ENCODE measurements at places on chromosomes 6 and 20. TPM values are rescaled to one million over a fixed set of nuclear protein-coding genes. Genes with fewer than 3 reads are reported as not detected.

Gene CLPSL2
- total RNA-seq, result not detected

GRCh38 chr6:96836631-96837080 lies 621 bp downstream of the GPR63 start:
- DNase-seq, result no peak

GRCh38 chr20:41649489-41649888 lies 31.3 kb upstream of the CHD6 start:
- no peak for DNase-seq

DNA sequence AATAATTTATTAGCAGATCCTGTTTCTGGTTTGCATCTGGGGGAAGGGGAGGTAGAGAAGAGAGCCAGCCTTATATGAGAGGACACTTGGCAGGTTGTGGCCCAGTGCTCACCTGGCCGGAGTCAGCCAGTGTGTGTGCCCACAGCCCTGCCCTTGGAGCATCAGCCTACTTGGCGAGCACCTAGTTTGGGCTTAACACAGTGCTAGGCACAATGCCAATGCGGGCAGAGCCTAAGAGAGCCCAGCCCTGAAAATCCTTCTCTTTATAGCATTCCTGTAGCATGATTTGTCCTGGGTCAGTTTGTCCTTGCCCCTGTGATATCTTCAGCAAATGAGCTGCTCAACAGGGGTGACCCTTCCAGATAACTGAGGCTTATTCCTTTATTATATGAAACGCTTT lies 73.0 kb downstream of the SLX4IP start:
- DNase-seq, result no peak

Gene HTR1E
- not detected for total RNA-seq

- no peak for DNase-seq
Observed at GRCh38 chr20:43458422-43458924, 777 bp downstream of the SRSF6 start.

DNA sequence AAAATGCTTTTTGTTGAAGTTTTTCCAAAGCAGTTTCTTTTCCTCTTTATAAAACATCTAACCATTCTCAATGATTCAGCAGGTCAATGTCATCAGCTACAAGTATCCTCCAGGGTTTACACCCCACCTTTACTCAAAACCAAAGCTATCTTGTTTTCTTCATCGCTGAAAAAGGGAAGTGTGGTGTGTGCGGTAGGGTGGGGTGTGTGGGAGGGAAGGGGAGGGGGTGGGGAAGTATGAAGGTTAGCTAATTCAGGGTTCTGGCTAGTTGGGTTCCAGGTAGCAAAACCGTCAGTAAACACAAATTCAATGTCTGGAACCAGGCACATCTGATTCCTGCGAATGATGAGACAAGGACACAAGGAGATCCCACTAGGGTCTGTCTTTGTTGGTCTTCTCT lies 189.6 kb downstream of the GJA10 start:
- no peak for DNase-seq

Gene ADGRG6
- 22.5 TPM for total RNA-seq

- DNase-seq, result no peak
Observed at GRCh38 chr20:15992564-15992963, 580.7 kb downstream of the KIF16B start.

DNA sequence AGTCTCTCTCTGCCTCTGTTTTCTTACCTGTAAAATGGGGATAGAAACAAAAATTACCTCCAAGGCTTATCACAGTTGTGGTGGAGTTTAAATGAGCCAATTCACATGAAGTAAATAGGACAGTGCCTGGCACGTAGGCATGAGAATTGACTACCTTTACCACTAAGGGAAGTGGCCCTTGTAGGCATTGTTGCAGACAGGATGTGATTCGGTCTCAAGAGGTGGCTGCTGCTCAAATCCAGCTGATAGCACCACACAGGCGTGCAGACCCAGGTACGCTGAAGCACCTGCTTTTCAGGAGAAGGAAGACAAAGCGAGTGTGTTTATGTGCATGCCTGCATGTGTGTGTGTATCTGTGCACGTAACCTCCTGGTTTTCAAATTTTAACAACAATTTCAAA lies 108.6 kb downstream of the EYA2 start:
- no peak for DNase-seq

Gene ASIP
- total RNA-seq, result not detected

DNA sequence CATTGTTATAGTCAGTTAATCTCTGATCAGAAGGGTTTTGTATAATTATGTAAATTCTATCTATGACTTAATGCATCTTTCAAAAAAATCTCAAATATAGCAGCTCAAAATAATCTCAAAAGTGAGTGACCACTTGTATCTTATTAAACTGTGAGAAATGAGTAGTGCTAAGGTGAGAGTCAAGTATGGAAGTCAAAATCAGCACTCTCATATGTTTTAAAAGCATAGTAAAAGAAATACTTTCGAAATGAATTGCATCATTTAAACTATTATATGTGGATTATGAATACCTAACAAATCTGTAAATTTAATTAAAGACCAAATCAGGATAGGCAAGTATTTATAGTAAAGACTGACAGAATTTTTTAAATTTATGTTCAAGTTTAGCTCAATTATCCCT lies 645.6 kb downstream of the PHF3 start:
- DNase-seq, result no peak

Gene OLIG3
- total RNA-seq, result not detected

- no peak for DNase-seq
Observed at GRCh38 chr6:83062225-83062624, 3.4 kb downstream of the UBE3D start.

Gene AKAP12
- total RNA-seq, result 17.8 TPM

GRCh38 chr6:12178521-12178920 lies 111.6 kb upstream of the EDN1 start:
- DNase-seq, result no peak

Gene FRK
- 10.7 TPM for total RNA-seq

Gene GDAP1L1
- total RNA-seq, result not detected

- no peak for DNase-seq
Observed at GRCh38 chr6:105493736-105494135, 90.9 kb upstream of the PREP start.

Gene KIFC1
- total RNA-seq, result 12.8 TPM

- no peak for DNase-seq
Observed at GRCh38 chr6:89269981-89270380, 45.1 kb downstream of the GABRR2 start.

Gene MYT1
- total RNA-seq, result not detected

GRCh38 chr6:57313009-57313408 lies 4.4 kb upstream of the PRIM2 start:
- no peak for DNase-seq

Gene DTNBP1
- 14.7 TPM for total RNA-seq

Gene CST5
- total RNA-seq, result not detected

- DNase-seq, result no peak
Observed at GRCh38 chr6:138907167-138907566, 80.9 kb downstream of the REPS1 start.

GRCh38 chr20:21941941-21942805 lies 236.7 kb downstream of the PAX1 start:
- no peak for DNase-seq

DNA sequence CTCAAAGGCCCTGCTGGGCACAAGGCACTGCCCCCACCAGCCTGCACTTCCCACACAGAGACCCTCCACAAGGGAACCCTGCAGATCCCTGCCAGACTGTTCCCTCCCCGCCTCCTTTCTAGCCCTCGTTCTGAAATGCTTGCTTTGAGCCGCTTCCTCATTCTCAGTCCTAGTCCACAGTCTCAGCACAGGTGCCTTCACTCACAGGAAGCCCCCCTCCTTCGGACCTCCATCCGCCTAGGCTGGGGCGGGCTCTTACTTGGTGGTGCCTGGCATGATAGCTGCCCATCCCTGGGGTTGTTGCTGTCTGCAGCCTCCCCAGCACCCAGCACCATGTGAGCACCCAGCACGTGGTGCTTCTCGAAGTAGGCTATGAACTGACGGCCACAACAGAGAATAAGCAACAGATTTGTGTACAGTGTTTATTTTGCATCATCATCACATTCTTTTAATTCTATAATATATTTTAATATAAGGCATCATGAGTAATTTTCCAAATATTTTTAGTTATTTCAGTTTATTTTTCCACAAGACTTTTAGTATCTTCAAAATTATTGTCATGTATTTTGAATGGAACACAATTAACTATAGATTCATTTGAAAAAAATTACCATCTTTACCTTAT lies 12.3 kb downstream of the CST5 start:
- no peak for DNase-seq

DNA sequence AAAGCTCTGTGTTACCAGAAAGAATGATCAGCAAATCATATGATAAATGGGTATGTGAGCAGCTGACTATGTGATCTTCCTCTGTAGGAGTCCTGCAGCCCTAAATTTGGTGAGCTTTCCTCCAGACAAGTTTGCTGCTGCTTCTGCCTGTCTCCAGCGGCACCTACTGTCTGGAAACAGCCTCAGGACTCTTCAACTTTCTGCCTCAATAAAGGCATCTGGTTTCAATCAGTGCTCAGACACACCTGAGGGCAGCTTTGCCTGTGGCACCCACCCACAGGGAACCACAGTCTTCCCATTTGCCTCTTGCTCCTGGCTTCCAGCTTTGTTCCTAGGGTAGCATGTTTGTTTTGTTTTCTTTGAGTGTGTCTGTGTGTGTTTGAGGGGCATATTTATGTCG lies 727.9 kb upstream of the MAN1A1 start:
- no peak for DNase-seq

Gene HNF4A
- total RNA-seq, result not detected

DNA sequence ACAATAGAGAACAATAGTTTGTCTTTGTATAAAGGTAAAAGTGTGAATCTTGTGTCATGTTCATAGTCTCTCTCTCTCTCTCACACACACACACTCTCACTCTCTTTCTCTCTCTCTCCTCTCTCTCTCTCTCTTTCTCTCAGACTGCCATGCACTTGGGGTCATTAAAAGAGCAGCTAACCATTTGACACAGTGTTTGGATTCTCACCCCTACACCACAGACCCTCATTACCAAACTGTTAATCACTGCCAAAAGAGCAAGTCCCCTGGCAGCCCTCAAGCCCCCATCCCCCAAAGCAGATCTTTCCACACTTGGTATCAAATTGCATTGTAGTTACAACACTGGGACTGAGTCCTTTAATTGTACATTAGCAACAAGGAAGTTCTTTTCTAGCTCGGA lies 305.8 kb upstream of the RSPO3 start:
- no peak for DNase-seq

DNA sequence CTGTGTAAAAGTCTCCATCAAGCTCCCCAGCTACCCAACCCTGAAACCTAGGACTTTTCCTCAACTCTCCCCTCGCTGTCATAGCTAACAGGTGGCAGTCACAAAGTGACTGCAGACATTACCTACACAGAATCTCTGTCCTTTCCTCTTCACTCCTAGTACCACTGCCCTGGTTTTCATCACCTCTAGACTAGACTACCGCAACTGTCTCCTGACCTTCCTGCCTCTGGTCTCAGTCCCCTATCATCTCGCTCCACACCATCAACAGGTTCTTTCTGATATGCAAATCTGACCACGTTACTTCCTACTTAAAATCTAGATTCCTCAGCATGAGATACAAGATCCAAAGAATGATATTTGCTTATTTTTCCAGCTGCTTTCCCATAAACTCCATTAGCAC lies 93.8 kb downstream of the SMLR1 start:
- DNase-seq, result no peak

GRCh38 chr6:34671801-34672656 lies 24.5 kb downstream of the ILRUN start:
- DNase-seq, result no peak

Gene DPPA5
- not detected for total RNA-seq

- DNase-seq, result no peak
Observed at GRCh38 chr6:159103396-159104162, 58.8 kb upstream of the TAGAP start.

Gene ZSCAN12
- total RNA-seq, result 4.0 TPM

DNA sequence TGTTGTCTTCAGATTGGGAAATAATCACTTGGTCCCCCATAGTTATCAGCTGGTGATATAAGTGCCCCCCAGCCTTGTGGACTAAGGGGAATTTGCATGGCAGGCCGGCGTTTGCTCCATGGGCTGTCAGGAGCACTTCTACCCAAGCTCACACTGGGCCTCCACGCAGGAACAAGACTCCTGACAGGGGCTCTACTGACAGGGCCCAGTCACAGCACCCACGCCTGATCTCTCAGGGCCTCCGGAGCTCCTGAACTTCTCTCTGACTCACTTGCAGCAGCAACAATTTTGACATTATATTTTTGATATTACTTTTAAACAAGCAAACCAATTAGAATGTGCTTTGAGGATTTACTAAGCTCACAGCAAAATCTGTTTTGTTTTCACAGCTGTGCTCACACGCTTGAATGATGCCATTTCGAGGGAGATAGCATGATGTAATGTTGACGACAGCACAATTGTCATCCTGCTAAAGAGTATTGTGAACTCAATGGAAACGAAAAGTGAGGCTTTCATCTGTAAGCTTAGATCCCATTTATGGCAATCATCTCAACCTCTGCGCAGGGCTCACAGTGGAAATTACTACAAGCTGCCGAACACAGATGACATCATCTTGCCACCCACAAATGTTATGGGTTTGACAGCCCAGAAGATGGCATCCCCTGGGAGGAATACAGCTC lies 28.7 kb upstream of the TXNDC5 start:
- DNase-seq, result no peak

DNA sequence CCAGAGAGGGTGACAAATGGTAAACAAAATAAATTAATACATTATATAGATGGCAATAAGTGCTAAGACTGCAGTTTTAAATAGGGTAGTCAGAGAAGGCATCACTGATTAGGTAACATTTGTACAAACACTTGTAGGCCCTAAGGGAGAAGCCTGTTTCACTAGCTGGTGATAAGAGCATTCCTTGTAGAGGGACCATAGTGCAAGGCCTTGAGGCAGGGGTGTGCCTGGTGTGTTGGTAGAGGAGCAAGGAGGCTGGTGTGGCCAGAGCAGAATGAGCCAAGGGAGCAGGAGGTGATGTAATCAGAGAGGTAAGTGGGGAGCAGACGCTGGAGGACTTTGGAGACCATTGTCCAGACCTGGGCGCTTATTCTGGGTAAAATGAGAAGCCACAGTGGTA lies 70.7 kb downstream of the ANKRD6 start:
- DNase-seq, result no peak

DNA sequence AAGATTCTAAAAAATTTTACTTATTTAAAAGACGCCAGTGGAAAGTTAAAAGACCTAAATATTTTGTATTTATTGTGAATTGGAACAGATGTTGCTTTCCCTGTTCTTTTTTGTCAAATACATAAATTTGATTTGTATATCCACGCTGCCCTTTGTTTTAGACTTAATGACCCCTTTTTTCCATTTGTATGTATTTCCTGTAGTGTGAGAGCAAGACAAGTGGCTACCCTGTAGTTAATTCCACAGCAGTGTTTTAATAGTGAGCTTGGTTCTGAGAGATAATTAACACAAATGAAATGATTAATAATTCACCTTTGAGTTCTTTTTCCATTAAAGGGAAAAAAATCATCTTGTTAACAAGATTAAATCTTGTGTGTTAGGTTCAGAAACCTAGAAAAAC lies 16.6 kb downstream of the SH3BGRL2 start:
- DNase-seq, result no peak

Gene CST2
- not detected for total RNA-seq

GRCh38 chr6:125831659-125832058 lies 40.9 kb downstream of the NCOA7 start:
- DNase-seq, result no peak

Data from esophagus squamous epithelium (tissue), 5 donors.